HuH-7 (cell line): ENCODE measurements at places on chromosomes 4 and X.

GRCh38 chr4:94175553-94176261 is 32.0 kb upstream of the SMARCAD1 start:
- no peak for DNase-seq

GRCh38 chrX:154354013-154354412 is 20.4 kb downstream of the FLNA start:
- no peak for DNase-seq

DNA sequence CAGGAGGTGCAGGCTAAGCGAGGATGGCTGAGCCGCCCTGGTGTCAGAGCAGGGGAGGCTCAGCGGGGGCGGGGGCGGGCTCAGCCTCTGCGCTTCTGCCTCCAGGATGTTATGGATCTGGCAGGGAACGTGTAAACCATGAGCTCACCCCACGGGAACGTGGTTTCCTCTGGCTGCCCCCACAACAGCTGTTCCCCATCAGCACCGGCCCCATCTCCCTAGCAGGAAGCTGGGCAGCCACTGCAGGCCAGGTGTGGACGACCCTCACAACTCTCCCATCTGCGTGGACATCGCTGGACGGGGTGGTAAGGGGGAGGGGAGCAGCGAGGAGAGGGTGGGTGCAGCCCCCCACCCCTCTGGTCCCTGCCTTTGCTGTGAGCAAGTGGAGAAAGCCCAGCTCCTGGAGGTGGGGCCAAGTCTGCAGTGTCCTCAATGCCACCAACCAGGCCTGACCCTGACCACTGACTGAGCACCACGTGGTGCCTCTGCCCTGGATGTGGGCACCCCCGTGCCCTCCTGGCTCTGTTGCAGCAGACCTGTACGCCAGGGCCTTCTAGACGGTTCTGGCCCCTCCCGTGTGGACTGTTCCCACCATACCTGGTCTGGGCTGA is 28.1 kb upstream of the SPON2 start:
- DNase-seq, result no peak

DNA sequence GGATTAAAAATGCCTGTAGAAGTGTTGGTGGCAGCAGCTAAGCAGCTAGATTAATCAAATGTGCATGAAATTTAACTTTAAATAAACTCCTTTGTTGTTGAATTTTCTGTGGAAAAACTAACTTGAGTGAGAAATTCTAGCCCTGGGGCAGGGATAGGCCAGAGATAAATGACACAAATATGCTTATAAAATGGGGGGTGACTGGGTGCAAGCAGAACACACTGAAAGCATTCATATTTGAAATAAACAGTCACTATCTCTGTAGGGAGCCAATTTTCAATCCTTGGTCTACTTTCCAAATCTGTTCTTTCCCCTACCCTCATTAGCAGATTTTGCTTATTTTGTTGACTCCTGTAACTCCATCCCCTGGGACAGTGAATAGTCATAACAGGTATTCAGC is 47.9 kb downstream of the RBPJ start:
- DNase-seq, result no peak

GRCh38 chr4:112069110-112069509 is 76.1 kb upstream of the FAM241A start:
- DNase-seq, result no peak

- DNase-seq, result no peak
These were observed 23.2 kb downstream of the HDX start for GRCh38 chrX:84479086-84479485.

- peak; percentile 8 for DNase-seq
These were observed 1.7 kb downstream of the NKX3-2 start for GRCh38 chr4:13542577-13543031.

DNA sequence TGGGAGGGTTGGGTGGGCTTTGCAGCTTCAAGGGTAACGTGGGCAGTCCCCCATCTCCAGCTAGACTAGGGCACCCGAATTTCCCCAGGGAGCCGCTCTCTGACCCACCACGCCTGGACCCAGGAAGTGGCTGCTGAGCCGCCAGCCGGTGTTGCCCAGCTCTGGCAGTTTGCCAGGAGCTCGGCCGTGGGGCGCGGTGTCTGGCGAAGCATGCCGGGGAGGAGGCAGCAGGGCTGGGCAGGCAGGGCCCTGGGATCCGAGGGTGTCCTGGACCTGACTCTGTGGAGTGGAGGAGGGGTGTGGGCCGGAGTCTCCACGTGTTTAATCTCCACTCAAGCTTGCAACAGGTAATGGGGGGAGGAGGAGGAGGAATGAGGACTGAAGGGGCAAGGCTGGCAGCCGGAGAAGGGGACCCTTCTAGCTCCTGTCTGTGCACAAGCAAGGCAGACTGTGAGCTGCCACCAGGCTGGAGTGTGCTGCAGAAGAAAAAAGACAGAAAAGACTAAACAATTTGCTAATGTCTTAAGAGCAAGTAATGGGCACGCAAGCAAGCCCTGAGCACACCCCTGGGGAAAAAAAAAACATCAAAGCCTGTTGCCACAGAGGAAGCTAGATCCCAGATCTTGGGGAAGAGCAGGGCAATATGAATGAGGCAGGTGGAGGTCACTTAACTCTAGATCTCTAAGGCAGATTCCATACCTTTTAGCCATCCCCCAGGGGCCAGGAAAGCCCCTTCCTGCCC is 2.4 kb downstream of the LONRF3 start:
- peak; percentile 53 for DNase-seq

- no peak for DNase-seq
These were observed 714.7 kb downstream of the DMD start for GRCh38 chrX:32496671-32497070.

DNA sequence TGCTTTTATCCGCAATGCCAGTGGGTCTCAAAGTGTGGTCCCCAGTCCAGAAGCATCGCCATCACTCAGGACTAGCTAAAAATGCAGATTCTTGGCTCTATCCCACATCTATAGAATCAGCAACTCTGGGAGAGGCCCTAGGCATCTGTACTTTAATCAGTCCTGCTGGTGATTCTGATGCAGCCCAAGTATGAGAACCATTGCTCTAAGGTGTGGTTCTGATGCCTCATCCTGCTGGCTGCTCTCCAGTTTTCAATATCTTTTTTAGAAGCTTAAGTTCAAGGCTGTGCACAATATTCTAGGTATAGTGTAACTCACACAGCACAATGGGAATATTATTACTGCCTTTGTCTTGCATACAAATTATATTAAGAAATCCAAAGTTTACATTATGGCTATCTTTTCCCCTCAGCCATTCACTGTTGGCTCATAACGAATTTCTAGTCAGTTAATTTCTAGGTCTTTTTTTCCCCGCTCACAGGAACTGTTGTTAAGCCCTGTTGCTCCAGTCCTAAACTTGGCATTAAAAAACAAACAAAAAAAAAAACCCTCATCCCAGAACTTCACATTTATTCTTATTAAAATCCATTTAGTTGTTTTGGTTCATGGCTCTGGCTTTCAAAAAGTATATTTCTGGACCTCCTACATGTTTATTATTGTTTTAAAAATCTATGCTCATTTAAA is 109.1 kb downstream of the PHEX start:
- DNase-seq, result no peak

DNA sequence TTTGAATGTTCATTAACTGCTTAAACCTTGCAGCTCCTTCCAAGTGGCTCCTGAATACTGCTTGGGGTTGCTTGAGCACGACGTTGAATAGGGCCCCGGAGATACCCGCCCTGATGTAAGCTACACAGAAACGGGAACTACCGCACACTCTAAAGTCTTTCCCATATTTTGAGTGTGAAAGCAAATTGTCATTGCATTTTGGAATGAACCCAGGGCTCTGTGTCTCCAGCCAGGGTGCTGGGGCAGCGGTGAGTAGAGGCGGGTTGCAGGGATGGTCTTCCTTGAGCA is 59.4 kb upstream of the HELT start:
- DNase-seq, result no peak

DNA sequence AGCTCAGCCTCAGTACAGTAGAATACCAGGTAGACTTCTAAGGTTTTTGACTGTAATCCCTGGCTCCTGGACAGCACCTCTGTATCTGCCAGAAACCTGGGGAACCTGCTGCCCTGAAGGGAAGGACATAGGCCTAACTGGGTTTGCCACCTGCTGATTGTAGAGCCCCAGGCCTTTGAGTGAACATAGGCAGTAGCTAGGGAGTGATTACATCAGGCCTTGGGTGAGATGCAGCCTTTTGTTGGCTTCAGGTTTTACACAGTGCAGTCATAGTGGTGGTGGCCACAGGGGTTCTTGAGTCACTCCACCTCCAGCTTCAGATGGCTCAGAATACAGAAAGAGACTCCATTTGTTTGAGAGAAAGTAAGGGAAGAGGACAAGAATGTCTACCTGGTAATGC is 19.3 kb downstream of the IQCM start:
- DNase-seq, result no peak

- no peak for DNase-seq
These were observed 76.1 kb downstream of the BCOR start for GRCh38 chrX:40021647-40022046.

GRCh38 chr4:102196221-102196620 is 149.1 kb downstream of the SLC39A8 start:
- DNase-seq, result no peak

GRCh38 chr4:36099509-36099908 is 144.8 kb downstream of the ARAP2 start:
- DNase-seq, result no peak

DNA sequence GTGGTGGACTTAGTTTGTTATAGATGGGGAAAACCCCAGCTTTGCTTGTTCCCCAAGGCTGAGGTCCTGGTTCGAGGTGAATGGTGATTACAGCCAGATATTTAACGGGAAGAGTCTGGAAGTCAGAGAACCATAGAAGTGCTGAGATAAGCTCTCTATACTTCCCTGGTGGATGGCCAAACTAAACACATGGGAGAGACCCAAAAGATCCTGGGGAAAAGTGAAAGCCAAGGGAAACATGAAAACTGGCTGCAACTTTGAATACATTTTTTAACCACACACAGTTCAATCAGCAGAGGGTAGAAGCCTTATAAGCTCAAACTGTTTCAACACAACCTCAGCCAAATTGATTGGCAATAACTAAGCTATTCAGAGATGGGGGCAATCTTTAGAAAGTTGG is 29.3 kb upstream of the SRPX start:
- DNase-seq, result no peak

- DNase-seq, result no peak
These were observed 2.1 kb downstream of the GEMIN8 start for GRCh38 chrX:14027511-14028019.

DNA sequence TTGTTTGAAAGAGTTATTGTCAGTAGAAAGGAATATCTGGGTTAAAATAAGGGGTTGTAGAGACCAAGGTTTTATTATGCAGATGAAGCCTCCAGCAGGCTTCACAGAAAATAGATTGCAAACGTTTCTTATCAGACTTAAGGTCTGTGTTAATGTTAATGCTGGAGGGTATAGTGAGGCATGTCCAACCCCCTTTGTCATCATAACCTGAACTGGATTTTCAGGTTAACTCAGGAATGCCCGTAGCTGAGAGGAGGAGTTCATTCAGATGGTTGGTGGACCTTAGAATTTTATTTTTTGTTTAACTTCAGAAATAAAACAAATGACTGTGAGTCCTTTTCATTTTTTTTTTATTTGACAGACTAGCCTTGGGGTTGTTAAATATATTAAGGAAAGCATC is 354.1 kb downstream of the GPM6A start:
- DNase-seq, result no peak

- no peak for DNase-seq
These were observed 414.4 kb downstream of the ARHGAP24 start for GRCh38 chr4:85889314-85889713.

- no peak for DNase-seq
These were observed 71.7 kb upstream of the HGFAC start for GRCh38 chr4:3369781-3370674.

DNA sequence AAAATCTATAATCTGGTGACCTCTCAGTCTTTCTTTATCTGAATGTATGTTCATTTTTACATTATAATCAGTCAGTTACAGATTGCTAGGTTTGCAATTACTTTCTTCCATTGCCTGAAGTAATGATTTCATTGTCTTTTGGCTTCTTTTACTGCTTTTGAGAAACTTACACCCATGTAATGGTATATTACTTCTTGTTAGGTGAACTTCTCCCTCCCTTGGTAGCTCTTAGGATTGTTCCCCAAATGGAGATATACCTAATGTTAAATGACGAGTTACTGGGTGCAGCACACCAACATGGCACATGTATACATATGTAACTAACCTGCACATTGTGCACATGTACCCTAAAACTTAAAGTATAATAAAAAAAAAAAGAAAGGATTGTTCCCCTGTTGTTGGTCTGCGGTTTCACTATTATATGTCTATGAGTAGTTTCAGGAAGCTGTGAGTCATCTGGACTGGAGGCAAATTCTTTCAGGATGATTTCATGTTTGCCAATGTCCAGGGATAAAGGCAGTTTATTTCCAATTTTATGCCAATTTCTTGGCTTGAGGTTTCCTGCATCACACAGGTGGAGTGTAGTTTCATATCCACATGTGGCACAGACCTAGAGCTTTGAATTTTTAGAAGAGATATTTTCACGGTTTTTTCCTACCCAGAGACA is 21.8 kb downstream of the SPANXC start:
- DNase-seq, result no peak

DNA sequence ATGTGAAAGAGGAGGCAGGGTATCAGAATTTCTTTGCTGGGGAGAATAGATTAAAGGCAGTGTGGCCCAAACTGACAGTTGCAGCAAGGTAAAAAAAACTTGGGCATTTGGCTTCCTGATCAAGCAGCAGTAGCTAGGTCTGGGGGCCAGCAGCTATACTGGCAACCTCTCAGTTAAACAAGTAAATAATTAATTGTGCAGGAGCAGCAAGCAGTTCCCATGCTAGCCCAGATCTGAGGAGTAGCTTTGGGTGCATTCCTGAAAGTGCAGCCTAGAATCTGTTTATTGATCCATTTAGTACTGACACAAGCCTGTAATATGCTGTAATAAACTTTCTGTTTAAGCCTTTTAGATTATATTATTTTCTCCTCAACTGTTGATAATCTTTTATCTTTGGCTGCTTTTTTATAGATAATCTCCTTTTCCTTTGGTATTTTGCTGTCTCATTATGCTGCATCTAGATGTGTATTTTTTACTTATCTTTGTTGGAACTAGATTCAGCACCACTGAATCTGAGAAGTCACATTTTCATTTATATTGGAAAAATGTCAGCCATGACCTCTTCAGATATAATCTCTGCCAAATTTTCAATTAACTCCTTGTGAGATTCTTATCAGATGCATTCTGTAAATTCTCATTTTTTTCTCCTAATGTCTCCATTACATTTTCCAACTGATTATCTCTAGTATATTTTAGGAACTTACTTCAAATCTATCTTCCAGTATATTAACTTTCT is 276.3 kb downstream of the STPG2 start:
- no peak for DNase-seq

DNA sequence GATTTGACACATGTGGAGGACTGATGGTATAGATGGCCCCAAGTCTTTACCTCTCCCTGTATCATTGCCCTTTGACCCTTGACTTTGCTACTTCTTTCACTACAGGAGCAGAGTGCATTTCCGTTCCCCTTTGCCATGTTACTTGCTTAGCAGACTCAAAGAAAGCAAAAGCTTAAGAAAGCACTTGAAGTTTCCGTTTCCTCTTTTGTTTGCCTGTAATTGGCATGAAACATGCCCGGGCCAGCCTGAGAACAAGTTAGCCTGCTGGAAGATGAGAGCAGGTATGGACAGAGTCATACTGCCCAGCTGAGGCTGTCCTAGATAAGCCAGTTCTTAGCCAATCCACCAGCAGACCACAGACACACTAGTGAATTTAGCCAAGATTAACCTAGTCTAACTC is 206.0 kb downstream of the BCOR start:
- no peak for DNase-seq
